ENCODE measurements at places on chromosomes 6 and 20.

- DNase-seq, result peak; percentile 85
Measured at GRCh38 chr20:18057101-18057993, at the start of gene OVOL2. Gene OVOL2 (minus strand): TSS chr20:18057916. CDS start chr20:18057634, 282 bp downstream.

DNA sequence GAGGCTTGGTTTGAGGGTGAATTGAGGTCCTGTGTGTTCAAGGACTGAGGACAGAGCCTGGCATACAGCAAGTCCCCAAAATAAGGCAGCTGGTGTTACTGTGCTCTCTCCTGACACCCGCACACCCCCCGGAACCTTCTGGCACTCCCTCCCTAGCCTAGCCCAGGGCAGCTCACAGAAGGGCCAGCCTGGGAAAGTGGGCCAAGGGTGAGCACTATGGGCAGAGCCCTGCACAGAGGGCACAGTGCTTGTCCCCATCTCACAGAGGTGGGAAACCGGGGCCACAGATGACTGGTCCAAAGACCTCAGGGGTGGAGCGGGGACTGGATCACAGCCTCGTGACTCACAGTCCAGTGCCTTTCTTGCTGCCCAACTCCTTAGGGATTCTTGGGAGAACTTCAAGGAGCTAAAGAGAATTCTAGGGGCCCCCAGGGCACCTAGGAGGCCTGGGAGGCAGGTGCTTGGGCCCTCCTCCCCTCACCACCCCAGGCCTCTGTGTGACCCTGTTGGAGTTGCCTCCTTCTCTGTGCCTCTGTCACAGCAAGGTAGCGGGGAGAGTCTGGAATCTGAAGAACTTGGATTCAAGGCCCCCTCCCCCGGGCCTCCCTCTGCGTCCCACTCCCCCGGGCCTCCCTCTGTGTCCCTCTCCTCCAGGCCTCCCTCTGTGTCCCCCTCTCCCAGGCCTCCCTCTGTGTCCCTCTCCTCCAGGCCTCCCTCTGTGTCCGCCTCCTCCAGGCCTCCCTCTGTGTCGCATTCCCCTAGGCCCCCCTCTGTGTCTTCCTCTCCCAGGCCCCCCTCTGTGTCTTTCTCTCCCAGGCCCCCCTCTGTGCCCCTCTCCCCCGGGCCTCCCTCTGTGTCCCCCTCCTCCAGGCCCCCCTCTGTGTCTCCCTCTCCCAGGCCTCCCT is 13.5 kb downstream of the DLGAP4 start:
- no peak for DNase-seq

DNA sequence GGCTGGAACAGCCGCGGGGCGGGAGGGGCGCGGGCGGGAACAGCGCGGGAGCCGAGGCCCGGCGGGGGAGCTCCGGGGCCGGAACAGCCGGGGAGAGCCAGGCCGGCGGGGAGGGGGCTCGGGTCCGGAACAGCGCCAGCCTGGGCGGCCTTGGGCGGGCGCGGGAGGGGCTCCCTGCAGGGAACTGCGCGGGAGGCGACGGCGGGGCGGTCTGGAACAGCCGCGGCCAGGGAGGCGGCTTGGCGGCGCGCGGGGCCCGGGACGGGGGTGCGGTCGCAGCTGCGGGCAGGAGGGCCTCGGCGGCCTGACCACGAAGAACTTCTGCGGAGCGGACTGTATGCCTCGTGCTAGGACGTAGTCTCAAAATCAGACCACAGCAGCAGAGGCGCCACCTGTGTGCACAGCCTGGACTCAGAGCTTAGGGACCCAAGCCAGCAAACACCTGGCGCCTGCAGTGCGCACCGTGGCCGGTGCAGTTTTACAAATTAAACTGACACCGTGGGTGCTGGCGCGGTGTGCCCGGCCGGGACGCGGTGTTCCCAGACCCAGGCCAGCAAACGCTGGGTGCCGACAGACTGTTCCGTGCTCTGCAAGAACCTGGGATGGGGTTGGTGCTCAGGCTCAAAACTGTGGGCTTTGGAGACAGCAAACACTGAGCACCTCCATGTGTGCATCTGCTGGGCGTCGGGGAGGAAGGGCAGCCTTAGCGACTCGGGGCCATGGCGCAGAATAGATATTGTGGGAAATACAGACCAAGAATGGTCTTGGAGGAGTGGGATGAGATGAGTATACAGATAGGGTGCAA is 572 bp downstream of the ZNF341 start:
- peak; percentile 62 for DNase-seq

- no peak for DNase-seq
Measured at GRCh38 chr6:103280417-103280816, 1579.3 kb downstream of the HACE1 start.

DNA sequence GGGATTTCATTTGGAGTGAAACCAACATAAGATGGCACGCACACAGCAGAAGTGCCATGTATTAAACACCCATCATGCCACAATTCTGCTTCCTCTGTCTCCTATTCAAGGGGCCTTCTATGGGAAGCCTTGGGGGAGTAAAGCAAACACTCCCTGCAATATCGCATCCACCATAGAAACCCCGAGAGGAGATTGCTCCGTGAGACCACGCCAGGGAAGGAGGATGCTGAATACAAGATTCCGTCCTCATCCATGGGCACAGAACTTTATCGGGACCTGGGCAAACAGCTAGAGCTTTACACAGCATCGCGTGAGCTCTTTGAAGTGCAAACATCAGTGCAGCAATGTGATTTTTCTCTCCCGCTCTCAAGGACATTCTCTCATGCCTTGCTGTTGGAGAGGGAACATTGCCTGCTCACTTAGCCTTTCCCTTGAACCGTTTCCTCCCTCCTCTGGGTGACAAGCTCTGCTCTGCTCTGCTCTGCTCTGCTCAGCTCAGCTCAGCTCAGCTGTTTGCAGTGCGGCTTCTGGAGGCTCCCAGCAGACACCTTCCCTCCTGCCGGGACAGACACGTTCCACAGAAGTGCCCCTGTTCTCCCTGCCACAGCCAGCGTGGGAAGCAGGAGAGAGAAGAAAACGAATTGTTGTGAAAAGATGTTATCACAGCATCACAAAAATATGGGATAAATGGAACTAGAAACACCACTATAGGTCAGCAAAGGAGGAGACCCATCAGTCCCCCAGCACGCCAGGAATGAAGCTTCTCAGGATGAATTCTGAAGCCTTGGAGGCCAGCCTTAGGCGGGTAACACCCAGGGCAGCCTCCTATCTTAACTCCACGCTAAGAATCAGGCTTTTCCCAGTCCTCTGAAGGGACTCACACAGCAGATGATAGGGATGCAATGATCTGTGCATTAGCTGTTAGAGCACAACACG is 48.2 kb downstream of the RNASET2 start:
- no peak for DNase-seq

GRCh38 chr6:128932061-128932460 is 49.1 kb downstream of the LAMA2 start:
- no peak for DNase-seq

GRCh38 chr6:109186012-109186411 is 90.7 kb downstream of the CEP57L1 start:
- DNase-seq, result no peak

GRCh38 chr6:37920667-37921066 is 101.1 kb downstream of the ZFAND3 start:
- DNase-seq, result no peak

DNA sequence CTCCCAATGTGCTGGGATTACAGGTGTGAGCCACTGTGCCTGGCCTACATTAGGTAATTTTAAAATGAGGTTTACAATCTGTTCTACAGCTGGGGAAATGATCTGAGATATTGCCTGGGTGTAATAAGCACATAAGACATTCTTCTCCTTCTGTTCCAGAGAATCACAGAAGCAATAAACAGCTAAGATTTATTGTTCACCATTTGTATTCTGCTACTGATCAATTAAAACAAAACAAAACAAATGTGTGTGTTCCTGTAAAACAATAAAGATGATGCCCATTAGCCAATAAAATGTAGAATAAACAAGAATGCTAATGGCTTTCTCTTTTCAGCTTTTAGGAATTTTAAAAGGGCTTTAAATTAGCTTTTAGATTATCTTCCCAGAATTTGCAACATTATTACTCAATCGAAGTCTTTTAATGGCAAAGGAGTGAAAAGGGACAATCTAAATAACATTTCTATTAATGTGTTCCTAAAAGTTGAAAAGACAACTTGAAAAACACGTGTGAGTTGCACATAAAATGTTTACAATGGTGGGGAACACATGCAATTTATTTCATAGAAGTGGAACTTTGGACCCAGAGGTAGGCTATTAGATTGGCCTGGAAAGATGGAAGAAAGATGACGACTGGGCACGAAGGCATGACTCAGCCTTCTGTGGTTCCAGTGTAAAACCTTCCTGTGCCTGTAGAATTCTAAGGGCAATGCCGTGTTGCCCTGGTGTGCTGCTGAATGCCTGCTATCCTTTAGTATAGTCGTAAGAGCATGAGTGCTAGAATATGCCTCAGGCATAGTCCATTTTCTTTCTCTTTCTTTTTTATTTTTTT is 29.0 kb upstream of the DEK start:
- DNase-seq, result peak; percentile 73

DNA sequence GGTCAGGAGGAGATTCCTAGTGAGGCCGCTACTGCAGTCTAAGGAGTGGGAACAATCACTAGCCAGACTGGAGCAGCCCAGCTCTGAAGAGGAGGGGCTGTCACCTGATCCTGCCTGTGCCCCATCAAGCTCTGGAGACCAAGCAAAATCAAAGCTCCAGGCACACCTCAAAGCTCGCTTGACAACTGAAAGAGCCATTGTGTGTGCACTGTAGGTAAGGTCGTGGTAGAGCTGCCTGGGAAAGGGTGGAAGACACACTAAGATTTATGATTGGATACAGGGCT is 58.2 kb downstream of the CSE1L start:
- no peak for DNase-seq

DNA sequence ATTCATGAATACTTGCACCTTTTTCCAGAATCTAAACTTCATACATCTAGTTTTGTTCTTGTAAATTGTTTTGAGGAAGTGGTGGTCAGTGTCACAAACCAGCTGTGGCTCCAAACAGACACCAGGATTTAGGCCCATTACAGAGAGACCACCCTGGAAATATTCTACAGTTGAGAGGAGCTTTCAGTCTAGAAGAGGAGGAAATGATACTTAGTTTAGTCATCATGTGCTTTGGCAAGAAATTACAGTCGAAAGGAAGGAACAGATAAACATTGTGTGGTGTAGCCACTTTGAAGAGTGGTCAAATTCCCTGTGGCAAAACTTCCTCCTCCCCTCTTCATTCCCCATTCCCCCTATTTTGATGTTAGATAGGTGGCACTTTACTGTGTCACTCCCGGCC is 15.7 kb downstream of the DCBLD1 start:
- DNase-seq, result peak; percentile 22

DNA sequence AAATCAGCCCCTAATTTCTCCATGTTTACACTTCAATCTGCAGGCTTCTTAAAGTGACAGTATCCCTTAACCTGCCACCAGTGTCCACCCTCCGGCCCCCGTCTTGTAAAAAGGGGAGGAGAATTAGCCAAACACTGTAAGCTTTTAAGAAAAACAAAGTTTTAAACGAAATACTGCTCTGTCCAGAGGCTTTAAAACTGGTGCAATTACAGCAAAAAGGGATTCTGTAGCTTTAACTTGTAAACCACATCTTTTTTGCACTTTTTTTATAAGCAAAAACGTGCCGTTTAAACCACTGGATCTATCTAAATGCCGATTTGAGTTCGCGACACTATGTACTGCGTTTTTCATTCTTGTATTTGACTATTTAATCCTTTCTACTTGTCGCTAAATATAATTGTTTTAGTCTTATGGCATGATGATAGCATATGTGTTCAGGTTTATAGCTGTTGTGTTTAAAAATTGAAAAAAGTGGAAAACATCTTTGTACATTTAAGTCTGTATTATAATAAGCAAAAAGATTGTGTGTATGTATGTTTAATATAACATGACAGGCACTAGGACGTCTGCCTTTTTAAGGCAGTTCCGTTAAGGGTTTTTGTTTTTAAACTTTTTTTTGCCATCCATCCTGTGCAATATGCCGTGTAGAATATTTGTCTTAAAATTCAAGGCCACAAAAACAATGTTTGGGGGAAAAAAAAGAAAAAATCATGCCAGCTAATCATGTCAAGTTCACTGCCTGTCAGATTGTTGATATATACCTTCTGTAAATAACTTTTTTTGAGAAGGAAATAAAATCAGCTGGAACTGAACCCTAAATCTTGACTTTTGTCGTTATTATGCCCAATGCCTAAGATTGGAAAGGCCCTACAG is 4.5 kb downstream of the SOX4 start:
- no peak for DNase-seq

- DNase-seq, result peak; percentile 86
Measured at GRCh38 chr6:56938649-56939191, 16.2 kb upstream of the BEND6 start.

- peak; percentile 11 for DNase-seq
Measured at GRCh38 chr20:35226884-35227681, 593 bp downstream of the MMP24 start.

- no peak for DNase-seq
Measured at GRCh38 chr6:77707603-77708002, 54.8 kb downstream of the MEI4 start.

DNA sequence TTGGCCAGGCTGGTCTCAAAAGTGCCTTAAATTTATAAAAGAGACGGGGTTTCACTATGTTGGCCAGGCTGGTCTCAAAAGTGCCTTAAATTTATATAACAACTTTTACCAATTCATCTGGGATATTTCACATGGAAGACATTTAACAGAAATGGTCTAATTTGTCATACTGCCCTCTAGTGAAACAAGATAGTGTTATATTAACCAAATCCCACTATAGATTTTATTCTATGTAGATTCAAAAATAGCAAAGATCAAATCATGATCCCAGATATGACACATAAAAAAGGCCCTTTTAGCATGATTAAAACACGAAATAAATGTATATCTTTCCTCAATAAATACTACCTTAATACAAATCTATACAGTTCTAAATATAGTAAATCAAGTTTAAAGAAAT is 102.8 kb upstream of the TFAP2D start:
- no peak for DNase-seq

DNA sequence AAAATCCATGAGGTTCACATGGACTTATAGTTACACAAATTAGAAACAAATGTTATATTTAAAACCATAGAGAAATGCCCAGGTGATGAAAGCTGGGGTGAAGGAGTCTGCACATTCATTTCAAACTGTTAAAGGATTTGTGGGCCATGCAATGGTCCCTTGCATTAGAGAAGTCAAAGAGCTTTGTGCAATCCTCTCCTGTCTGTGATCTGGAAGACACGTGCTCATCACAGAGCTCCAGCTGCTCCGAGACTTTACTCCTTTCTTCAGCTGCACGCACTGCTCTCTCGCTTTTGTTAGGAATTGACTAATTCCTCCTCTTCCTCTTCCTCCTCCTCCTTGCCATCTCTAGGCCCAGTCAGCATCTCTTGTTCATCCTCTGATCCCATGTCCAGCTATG is 4.1 kb upstream of the AIF1 start:
- DNase-seq, result no peak

GRCh38 chr6:89680551-89680950 is 42.0 kb upstream of the LYRM2 start:
- DNase-seq, result no peak

DNA sequence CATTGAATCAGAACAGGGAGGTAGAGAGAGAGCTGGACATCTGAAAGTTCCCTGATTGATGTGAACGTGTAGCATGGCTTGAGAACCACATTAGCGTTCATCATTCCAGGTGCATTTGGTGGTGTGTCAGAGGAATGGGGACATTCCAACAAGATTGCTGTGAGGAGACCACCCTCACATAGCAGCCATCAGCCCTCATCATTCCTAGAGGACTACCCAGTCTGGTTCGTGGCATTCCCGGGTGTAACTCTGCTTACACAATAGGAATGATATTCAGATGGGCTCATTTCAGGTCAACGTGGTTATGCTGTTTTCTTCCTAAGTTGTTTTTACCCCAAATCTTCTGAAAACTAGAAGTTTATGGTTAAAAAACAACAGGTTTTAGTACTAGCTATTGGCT is 62.2 kb upstream of the KLHL31 start:
- DNase-seq, result no peak
